ENCODE measurements at places on chromosomes 11 and 22. TPM values are rescaled to one million over a fixed set of nuclear protein-coding genes. Genes with fewer than 3 reads are reported as not detected.
A peak's percentile ranks its signal among the peaks of the same experiment; 100 is the strongest.

Gene SLC17A6
- not detected for total RNA-seq

Gene APLNR
- not detected for total RNA-seq

Gene SCGB1D2
- total RNA-seq, result not detected

Gene RFPL1
- not detected for total RNA-seq

Gene HTR3A
- total RNA-seq, result not detected

Gene MIAT
- total RNA-seq, result 125 TPM

Gene ACER3
- total RNA-seq, result 13.3 TPM

DNA sequence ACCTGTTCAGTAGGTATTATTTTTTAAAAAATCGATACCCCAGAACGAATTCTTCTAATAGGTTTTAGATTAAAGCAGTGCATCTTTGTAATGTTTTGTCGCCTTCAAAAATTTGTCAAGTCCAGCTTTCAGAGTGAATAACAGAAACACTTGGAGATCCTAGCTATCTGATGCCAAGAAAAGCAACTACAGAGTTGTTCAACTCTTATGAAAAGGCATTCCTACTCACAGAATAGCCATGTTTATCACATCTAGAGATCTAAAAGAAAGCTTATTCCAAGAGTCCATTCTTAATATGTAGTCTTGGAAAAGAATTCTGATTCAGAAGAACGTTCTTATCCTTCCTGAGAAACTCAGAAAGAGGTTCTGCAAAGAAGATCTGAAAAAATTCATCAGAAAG lies 268.5 kb downstream of the TTC28 start:
- no peak for DNase-seq
- H3K4me1 ChIP-seq, result no peaks in the 10 kb centered on the region
- no peak overlapping the region for H3K4me3 ChIP-seq
- H3K27ac ChIP-seq, result no peak overlapping the region

DNA sequence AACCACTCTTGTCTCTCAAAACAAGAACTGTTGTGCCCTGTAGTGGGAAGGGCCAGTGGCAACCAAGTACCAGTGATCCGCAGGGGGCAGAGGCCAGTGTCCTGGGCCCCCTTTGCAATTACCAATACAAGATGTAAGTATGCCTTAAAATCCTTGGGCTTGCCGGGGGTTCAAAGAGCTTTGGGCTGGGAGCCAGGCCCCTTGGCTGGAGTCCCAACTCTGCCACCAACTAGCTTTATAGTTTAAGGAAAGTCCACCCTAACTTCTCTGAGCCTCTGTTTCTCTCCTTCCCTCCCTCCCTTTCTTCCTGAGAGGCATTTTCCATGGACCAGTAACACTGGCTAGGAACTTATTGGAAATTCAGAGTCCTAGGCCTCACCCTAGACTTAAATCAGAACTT lies 15.5 kb downstream of the CLMP start:
- H3K27me3 ChIP-seq, result peaks cover 22% of the 10 kb centered on the region
- peaks cover 10% of the 10 kb centered on the region for H3K4me1 ChIP-seq
- no peak overlapping the region for H3K27ac ChIP-seq
- H3K4me3 ChIP-seq, result no peak overlapping the region
- no peak for DNase-seq

- no peak overlapping the region for H3K27ac ChIP-seq
- no peaks in the 10 kb centered on the region for H3K27me3 ChIP-seq
- no peak overlapping the region for H3K4me3 ChIP-seq
- peaks cover 36% of the 10 kb centered on the region for H3K4me1 ChIP-seq
Observed at GRCh38 chr11:74937696-74938475, 11.0 kb downstream of the XRRA1 start.

DNA sequence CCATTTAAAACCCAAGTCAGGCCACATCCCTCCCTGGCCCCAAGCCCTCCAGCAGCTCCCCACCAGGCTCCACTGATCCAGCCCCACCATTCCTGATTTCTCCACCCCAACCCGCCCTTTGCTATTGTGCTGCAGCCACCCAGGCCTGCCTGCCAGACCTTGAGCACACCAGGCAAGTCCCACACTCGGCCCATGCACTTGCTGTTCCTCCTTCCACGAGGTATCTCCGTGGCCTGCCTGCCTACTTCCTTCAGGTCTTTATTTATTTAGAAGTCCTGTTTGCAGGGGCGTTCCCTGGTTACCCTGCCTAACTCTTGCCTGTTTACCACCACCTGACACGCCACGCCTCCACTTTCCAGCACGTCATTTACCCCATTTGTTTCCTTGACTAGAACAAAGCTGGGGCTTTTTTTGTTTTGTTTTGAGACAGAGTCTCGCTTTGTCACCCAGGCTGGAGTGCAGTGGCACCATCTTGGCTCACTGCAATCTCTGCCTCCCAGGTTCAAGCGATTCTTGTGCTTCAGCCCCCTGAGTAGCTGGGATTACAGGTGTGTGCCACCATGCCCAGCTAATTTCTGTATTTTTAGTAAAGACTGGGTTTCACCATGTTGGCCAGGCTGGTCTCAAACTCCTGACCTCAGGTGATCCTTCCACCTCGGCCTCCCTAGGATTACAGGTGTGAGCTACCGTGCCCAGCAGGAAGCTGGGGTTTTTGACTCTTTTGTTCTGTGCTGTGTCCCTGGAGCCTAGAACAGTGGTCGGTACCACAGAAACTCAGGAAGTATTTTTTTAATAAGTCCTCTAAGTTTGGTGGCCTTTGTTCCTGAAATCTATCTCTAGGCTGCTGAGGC lies 6.7 kb downstream of the CENPM start:
- peaks cover 58% of the 10 kb centered on the region for H3K4me1 ChIP-seq
- peaks cover 56% of the 10 kb centered on the region for H3K36me3 ChIP-seq
- peak overlapping the region; percentile 98 for H3K27ac ChIP-seq
- DNase-seq, result peak; percentile 99
- H3K4me3 ChIP-seq, result peak overlapping the region; percentile 69
- no peaks in the 10 kb centered on the region for H3K27me3 ChIP-seq

DNA sequence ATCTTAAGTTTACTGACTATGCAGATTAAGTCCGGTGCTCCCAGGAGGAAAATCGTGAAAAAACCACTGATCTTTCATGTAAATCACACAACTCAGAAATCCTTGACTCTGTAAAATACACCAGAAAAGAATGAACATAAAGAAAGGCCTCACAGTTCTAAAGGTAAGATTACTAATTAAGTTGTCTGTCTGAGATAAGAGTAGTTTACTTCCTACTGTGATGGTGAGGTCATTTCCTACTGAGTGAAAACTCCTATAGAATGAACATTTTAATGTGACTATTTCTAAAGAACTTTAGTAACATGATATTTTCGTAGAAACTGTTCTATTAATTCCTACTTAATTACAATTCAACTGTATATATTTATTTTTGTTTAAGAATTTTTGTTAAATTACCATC lies 774.4 kb upstream of the CHORDC1 start:
- H3K36me3 ChIP-seq, result no peaks in the 10 kb centered on the region
- no peak overlapping the region for H3K27ac ChIP-seq
- no peak overlapping the region for H3K4me3 ChIP-seq
- no peaks in the 10 kb centered on the region for H3K4me1 ChIP-seq
- no peaks in the 10 kb centered on the region for H3K27me3 ChIP-seq

DNA sequence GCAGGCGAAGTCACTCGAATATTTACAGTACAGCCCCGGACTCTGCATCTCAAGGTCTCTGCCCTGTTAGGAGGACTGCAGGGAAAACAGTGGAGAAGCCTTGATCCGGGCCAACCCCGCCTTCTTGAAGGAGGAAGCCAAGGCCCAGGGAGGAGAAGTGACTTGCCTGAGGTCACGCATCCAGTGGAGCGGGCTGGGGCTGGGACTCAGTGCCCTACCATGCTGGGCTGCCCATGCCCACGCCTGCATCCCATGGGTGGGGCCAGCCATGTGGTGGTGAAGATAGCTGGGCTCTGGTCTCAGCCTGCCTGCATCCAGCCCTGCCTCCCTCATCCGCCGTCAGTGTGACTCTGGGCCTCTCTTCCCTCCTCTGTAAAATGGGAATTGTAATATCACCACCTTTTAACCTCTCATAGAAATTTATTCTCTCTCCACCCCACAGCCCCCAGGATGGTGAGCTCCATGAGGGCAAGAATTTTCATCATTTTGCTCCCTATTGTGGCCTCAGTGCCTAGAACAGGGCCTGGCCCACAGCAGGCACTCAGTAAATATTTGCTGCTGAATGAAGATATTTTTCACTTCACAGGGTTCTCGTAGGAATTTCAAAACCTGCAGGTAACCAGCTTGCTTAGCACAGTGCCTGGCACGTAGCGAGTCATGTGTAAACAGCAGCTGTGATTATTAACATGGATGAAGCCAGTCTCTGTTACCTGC lies 57.3 kb downstream of the OTOG start:
- no peak overlapping the region for H3K4me3 ChIP-seq
- H3K27ac ChIP-seq, result no peak overlapping the region
- peaks cover 3% of the 10 kb centered on the region for H3K27me3 ChIP-seq
- H3K4me1 ChIP-seq, result peaks cover 3% of the 10 kb centered on the region

GRCh38 chr11:71999362-71999761 lies 653 bp downstream of the IL18BP start:
- no peaks in the 10 kb centered on the region for H3K27me3 ChIP-seq
- peaks cover 7% of the 10 kb centered on the region for H3K36me3 ChIP-seq
- H3K27ac ChIP-seq, result peak overlapping the region; percentile 93
- H3K4me1 ChIP-seq, result peaks cover 19% of the 10 kb centered on the region

DNA sequence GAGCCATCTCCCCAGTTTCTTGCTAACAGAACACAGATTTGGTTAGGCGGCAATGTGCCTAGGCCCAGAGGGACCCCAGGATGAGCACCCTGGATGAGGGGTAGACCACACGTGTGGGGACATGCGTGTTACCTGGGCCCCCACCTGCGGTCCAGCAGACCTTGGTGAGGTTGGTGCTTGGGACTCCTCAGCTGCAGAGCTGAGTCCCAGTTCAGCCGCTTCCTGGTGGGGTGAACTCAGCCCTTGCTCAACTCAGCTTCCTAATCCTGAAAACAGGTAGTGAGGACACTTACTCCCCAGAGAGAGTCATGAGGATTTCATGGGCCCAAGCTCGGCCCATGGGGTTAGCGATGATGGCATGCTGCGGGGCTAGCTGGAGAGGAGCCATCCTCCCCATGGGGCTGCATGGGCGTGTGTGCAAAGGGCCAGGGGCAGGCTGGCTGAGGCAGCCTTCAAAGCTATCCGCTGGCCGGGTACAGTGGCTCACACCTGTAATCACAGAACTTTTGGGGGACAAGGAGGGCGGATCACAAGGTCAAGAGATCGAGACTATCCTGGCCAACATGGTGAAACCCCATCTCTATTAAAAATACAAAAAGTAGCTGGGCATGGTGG lies 46.9 kb upstream of the SHISAL1 start:
- DNase-seq, result no peak
- peaks cover 21% of the 10 kb centered on the region for H3K27me3 ChIP-seq
- no peak overlapping the region for H3K27ac ChIP-seq
- no peaks in the 10 kb centered on the region for H3K36me3 ChIP-seq

DNA sequence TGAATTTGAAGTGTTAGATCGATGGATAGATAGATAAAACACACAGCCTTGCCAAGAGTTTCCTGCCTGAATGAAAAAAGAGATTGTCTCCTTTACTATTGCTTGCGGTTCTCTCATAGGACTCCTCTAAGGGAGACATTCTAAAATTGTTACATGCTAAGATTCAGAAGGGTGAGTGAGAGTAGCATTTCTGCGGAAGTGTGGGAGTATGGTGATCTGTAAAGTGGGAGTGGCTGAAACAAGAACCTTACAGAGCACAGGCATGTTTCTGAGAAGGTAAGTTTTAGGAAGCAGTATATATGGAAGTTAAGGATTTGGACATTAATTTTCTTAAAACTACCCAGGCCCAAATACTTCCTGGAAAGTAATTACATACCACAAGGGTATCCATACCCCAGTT lies 139.6 kb downstream of the TRIM44 start:
- H3K36me3 ChIP-seq, result peaks cover 2% of the 10 kb centered on the region
- no peak for DNase-seq
- H3K27me3 ChIP-seq, result no peaks in the 10 kb centered on the region

DNA sequence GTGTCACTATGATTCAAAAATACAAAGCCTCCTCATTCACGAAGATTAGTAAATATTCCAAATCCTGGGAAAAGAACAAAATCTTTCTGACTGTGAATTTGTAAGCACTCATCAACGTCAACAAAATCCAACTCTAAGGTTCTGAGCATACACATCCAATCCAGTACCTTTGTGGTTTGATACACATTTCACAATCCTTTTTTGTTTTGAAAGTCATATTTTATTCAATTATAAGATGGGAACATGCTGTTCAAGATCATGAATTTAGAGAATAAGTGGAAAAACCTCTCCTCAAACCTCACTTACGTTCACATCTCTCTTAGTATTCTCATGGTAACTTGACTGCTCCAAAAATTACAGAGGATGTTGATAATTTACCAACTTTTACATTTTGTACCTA lies 9.6 kb upstream of the MMP3 start:
- H3K36me3 ChIP-seq, result no peaks in the 10 kb centered on the region
- DNase-seq, result no peak
- H3K4me1 ChIP-seq, result no peaks in the 10 kb centered on the region

DNA sequence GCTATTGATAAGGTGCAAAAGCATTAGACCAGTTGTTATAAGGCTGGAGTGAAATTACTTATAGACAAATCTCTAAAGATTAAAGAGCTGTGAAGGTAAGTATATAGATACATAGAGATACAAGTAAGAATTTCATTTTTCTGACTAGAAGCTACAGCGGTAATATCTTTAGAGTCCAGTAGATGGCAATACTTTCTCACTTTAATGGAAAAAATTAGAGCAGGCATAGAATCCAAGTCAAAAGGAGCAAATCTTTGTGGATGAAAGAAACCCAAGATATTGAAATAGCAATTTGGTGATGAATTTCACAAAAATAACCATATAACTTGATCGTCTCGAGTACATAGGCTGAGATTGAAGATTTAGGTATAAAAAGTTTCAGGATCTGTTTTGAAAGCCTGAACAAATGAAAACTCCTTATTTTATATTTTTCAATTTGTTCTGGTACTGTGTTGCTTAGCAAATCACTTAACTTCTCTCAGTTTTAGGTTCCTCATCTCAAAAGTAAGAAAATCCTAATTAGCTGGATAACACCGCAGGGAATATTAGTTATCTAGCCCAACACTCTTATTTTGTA lies 81.9 kb downstream of the UVRAG start:
- no peaks in the 10 kb centered on the region for H3K36me3 ChIP-seq
- DNase-seq, result no peak
- peaks cover 2% of the 10 kb centered on the region for H3K4me1 ChIP-seq
- H3K27me3 ChIP-seq, result no peaks in the 10 kb centered on the region
- H3K4me3 ChIP-seq, result no peak overlapping the region

GRCh38 chr11:13841393-13841792 lies 121.1 kb upstream of the SPON1 start:
- no peaks in the 10 kb centered on the region for H3K4me1 ChIP-seq
- H3K36me3 ChIP-seq, result no peaks in the 10 kb centered on the region
- no peaks in the 10 kb centered on the region for H3K27me3 ChIP-seq
- no peak for DNase-seq
- no peak overlapping the region for H3K4me3 ChIP-seq

DNA sequence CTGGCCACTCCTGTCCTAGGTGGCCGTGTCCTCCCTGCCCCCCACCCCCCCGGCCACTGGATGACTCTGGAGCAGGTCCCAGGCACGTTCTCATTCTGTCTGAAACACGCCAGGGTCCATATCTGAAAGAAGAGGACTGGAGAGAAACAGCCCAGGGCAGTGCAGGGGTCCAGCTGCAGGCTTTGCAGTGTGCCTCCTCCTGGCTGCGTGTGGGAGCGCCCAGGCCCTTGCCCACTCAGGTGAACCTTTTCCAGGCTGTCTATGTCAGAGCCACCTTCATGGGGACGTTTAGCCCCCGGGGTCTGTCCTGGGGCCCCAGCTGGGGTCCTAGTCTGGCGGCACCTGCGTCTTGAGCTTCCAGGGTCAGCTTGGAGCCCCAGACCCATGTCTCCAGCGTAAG lies 15.6 kb downstream of the GRAMD4 start:
- H3K4me3 ChIP-seq, result no peak overlapping the region
- H3K27ac ChIP-seq, result no peak overlapping the region
- H3K27me3 ChIP-seq, result no peaks in the 10 kb centered on the region
- no peaks in the 10 kb centered on the region for H3K36me3 ChIP-seq
- no peak for DNase-seq

GRCh38 chr11:104965735-104966134 lies 2.6 kb downstream of the CASP4 start:
- H3K27ac ChIP-seq, result no peak overlapping the region

Measured in activated CD8-positive, alpha-beta memory T cell treated with anti-CD3 and anti-CD28 coated beads, Interleukin-2, amount 10 ng/mL, durations not matched to agents 7 days and 5 days (primary cell).